Activated naive CD8-positive, alpha-beta T cell treated with anti-CD3 and anti-CD28 coated beads for 36 hours (primary cell): ENCODE measurements at places on chromosomes 2 and 18. TPM values are rescaled to one million over a fixed set of nuclear protein-coding genes. Genes with fewer than 3 reads are reported as not detected.

- peak; percentile 80 for DNase-seq
These were observed 63.4 kb downstream of the ZCCHC2 start for GRCh38 chr18:62586151-62586774.

- no peak for DNase-seq
These were observed 71.0 kb upstream of the DAPL1 start for GRCh38 chr2:158723921-158724802.

- DNase-seq = no peak
These were observed 56.2 kb downstream of the SGPP2 start for GRCh38 chr2:222480497-222480896.

DNA sequence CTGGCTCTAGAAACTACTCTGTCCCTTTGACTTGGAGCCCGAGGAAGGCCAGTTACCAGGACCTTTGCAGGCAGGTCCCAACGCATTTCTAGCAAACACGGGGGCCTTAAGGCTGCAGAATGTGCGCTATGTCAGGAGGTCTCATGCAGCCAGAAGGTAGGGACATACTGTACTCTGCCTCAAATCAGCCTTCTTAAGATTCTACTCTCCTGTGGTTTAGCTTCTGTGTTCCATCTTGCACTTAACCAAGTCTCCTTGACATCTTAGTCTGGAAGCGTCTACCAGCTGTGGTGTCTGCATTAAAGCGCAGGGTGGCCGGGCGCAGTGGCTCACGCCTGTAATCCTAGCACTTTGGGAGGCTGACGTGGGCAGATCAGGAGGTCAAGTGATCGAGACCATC is 65.5 kb downstream of the STEAP3 start:
- no peak for DNase-seq

DNA sequence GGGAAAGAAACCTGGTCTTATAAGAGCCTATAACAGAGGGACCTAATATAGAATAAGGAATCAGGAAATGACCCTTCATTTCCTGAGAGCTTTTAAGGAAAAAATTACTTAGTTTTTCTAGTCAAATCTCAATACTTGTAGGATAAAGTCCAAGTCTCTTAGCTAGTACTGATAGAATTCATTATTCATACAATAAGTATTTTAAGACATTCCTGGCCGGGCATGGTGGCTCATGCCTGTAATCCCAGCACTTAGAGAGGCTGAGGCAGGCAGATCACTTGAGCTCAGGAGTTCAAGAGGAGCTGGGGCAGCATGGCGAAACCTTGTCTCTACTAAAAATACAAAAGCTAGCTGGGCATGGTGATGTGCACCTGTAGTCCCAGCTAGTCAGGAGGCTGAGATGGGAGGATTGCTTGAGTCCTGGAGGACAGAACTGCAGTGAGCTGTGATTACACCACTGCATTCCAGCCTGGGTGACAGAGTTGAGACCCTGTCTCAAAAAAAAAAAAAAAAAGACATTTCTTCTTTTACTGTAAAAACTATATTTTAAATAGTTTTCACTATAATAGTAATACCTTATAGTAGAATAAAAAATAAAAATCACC is 3.2 kb downstream of the RAB3GAP1 start:
- DNase-seq = no peak

GRCh38 chr18:42654556-42654955 is 460.9 kb downstream of the RIT2 start:
- no peak for DNase-seq

GRCh38 chr2:96507957-96508520 is 2.9 kb upstream of the NEURL3 start:
- DNase-seq = peak; percentile 92

GRCh38 chr18:46169464-46169941 is 65.3 kb downstream of the HAUS1 start:
- peak; percentile 29 for DNase-seq

CTIF gene
- 2.3 TPM for total RNA-seq

SERPINB10 gene
- 0.14 TPM for total RNA-seq

C2orf66 gene
- not detected for total RNA-seq

ANKRD30BL gene
- total RNA-seq = 0.29 TPM
